Activated CD4-positive, alpha-beta T cell treated with anti-CD3 and anti-CD28 coated beads for 1 hour (primary cell): ENCODE measurements at places on chromosomes 2 and 18.
A peak's percentile ranks its signal among the peaks of the same experiment; 100 is the strongest.

GRCh38 chr18:26309281-26309680 lies 83.0 kb downstream of the TAF4B start:
- no peak for DNase-seq

DNA sequence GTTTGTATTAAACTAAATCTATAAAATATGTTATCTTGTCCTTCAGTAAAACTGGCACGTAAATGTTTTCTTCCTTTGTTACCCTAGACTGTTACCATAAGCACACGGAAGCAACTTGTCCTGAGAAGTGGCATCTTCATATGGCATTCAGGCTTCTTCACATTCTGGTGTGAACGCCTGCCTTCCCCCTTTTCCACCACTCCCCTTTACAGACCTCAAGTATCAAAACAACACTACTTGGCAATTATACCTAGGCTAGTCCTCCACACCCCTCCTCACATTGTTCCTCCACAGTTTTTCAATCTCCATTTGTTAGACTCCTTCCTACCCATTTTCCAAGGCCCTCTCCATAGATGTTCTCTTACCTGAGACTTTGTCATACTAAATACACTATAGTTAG lies 2.9 kb downstream of the MEX3C start:
- no peak for DNase-seq

- DNase-seq: no peak
Observed at GRCh38 chr2:170503563-170503962, 211.6 kb upstream of the SP5 start.

DNA sequence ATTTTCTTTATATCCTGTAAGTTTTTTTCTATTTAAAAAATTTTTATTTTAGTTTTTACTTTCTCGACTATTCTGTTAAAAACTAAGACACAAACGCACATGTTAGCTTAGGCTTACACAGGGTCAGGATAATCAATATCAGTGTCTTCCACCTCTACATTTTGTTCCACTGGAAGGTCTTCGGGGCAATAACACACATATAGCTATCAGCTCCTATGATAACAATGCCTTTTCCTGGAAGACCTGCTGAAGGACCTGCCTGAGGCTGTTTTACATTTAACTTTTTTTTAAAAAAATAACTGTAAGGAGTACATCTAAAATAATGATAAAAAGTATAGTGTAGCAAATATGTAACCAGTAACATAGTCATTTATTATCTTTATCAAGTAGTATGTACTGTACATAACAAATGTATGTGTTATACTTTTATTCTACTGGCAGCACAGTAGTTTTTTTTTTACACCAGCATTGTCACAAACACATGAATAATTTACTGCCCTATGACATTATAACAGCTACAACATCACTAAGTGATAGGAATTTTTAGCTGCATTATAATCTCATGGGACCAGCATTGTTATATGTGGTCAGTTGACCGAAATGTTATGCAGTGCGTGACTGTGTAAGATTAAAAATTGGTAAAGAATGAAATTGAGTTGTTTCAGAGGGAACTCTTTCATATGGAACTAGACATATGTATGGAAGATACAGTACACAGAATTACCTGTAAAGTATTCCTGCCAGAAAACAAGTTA lies 37.9 kb downstream of the CCDC138 start:
- DNase-seq: no peak

GRCh38 chr2:99689145-99689742 lies 199.4 kb upstream of the REV1 start:
- no peak for DNase-seq

DNA sequence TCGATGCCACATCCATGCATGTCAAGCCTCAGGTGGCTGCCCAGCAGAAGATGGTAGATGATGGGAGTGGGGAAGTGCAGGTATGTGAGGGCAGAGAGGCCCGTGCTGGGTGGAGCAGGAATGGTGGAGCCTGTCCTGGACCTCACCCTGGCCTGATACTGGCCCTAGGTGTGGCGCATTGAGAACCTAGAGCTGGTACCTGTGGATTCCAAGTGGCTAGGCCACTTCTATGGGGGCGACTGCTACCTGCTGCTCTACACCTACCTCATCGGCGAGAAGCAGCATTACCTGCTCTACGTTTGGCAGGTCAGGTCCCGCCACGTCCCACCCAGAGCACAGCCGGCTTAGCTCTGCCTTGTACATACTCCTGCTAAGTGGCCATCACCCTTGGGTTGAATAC lies 13.0 kb downstream of the VIL1 start:
- DNase-seq: no peak

- no peak for DNase-seq
Observed at GRCh38 chr18:6746386-6746960, 17.0 kb downstream of the ARHGAP28 start.

DNA sequence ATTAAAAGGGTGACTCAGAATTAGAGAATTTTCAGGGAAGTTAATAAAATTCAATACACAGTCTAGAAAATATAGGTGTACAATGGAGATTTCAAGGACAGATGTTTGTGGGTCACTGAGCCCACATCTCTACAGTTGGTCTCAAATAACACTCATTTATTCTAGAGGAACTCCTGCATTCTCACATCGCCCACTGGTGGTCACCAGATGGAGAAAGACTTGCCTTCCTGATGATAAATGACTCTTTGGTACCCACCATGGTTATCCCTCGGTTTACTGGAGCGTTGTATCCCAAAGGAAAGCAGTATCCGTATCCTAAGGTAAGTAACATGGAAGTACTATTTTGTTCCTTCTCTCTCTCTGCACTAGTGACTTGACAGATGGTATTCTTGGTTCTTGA lies 1297.1 kb downstream of the DPP10 start:
- no peak for DNase-seq

DNA sequence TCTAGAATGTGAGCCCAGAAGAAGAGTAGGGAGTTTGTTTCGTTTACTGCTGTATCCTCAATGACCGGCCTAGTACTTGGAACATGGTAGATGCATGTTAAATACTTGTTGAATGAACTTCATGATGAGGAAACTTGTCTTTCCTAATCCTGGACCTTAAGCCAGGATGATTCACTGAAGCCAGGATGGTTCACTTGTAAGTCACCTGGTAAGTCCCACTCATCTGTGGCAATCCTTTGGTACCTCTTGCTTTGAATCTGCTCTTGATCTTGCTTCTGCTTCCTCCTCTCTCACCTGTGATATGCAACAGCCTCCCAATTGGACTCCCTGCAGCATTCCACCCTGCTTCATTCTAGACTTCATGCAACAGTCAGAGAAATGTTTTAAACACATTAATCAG lies 43.6 kb downstream of the QPCT start:
- DNase-seq: no peak

- no peak for DNase-seq
Observed at GRCh38 chr18:24488824-24489493, 28.5 kb downstream of the HRH4 start.

- DNase-seq: no peak
Observed at GRCh38 chr2:33518929-33519328, 42.5 kb downstream of the RASGRP3 start.

- no peak for DNase-seq
Observed at GRCh38 chr2:95334916-95335641, 37.9 kb downstream of the KCNIP3 start.

DNA sequence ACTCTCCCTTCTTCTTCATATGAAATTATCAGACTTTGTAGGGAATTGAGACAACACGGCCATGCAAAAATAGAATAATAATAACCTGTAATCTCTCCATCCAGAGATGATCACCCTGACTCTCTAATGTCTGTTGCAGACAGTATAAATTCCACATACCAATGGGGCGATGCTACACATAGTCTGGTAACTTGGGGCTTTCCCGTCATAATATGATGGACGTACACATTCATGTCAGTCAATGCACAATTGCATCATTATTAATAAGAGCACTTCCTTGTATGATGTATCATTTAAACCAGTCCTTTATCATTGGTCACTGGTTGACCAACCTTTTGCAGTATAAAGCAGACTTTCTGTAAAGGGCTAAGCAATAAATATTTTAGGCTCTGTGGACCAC lies 39.5 kb upstream of the SCLY start:
- no peak for DNase-seq

GRCh38 chr2:234705108-234705507 lies 208.2 kb upstream of the ARL4C start:
- no peak for DNase-seq

- DNase-seq: no peak
Observed at GRCh38 chr18:26304511-26304910, 78.3 kb downstream of the TAF4B start.

DNA sequence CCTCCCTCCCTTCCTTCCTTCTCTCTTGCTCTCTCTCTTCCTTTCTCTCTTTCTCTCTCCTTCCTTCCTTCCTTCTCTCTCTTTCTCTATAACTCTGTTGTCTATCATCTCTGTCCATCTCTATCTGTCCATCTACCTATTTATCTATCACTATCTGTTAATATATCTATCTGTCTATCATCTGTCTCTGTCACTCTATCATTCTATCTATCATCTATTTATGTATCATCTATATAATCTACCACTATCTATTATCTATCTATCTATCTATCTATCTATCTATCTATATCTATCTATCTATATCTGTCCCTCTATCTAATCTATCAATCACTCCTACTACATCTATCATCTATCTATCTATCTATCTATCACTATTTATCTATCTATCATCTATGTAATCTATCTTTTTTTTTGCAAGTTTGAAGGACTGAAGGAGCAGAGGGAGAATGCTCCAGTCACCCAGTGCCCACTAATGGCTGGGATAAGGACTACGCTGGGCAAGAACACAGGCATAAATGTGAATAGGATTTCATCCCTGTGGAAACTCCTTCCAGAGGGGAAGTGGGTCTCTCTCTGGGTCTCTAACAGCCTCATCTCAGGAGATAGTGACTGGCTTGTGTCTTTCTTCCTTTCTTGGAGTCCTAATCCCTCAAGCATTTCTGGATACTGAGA lies 427.0 kb downstream of the LPIN1 start:
- DNase-seq: no peak

GRCh38 chr18:49130261-49130660 lies 179.5 kb upstream of the SMAD7 start:
- DNase-seq: no peak

DNA sequence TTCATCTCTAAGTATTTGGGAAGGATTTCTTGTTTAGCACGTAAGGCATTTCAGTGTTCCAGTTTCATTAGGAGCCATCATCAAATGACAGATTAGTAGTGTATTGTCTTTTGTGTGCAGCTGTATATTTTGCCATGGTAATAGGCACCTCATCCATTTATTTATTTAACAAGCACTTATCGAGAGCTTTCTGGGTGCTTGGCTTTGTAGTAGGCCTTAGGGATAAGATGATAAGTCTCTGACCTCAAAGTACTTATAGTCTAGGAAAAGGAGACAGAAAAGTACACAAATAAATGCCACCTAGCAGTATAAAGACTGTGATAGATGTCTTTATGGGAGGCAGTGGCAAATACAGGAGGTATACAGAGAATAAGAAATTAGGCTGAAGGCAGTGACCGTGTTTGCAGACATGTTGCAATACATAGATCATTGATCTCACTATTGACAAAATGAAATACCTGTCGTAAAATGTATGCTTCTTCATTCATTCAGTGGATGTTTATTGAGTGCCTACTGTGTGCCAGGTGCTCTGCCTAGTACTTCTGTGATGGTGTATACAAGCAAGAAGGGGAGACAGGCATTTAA lies 265.9 kb downstream of the SETBP1 start:
- DNase-seq: no peak

DNA sequence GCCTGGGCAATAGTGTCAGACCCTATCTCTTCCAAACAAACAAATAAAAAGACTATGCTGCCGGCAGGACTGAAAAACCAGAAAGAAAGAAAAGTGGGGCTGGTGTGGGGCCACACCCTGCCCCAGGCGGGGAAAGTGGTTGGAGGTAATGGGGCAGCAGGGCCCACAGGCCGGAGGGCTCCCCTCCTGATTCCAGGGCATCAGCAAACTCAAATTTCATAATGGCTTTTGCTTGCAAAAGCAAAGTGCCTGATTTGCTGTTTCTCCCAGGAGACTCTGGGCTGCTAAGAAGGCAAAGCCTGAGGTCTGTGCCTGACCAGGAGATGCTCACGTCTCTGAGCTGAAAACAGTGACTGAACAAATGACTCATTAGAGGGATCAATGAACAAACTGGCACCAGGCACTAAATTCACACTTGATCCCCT lies 121.9 kb downstream of the HDAC4 start:
- DNase-seq: no peak

GRCh38 chr18:23918395-23919032 lies 96.0 kb upstream of the TTC39C start:
- DNase-seq: peak; percentile 66

GRCh38 chr2:39913648-39914461 lies 134.8 kb upstream of the THUMPD2 start:
- DNase-seq: no peak

DNA sequence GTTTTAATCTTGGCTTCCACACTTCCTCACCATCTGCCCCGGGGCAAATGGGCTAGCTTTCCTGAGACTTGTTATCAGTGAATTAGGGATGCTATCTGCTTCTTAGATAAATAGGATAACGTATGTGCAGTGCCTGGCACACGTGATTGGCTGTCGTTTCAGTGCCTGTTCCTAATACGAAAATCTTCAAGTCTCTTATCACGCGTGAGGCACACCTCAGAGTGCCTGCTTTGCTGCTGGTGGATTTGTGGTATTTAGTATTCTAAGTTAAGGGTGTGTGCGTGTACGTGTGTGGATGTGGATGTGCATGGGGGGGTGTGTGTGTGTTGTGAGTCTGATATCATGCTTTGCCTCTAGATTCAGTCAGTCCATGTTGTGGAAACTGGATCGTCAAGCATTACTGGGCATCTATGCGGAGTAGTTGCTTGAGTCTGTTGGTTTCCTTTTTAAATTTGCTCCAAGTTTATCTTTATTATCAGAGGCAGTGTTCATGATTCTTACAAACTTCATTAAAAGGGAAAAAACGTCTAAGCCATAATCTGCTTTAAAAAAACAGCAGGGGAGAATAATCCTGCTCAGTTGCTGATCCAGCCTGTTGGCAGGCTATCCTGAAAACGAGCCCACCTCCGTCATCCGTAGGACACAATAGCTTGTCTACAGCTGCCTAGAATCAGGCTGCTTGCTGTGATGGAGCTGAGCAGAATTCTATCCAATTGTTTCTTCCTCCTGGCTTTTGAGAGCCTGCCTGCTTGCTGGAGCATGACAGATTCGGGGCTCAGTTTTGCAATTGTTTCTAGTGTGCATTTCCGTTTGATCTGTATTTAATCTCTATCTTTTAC lies 6.6 kb downstream of the SH3RF3 start:
- DNase-seq: no peak

DNA sequence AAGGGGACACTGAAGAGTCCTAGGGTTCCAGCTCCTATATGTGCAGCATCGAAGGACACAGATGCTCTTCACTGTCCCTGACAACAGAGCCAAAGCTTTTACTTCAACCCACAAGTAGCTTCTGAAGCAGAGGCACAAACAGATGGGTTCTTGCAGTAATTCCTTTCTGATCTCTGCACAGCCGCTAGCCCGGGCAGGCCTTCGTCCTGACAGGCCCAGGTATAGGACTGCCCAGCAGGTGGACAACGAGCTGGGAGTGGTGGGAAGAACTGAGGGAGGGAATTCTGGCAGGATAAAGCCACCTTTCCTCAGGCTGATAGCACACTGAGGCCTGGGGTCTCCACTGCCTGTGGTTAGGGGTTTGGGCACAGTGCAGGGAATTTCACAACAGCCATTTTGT lies 94.8 kb downstream of the RHOB start:
- no peak for DNase-seq
